ENCODE measurements at places on chromosomes 3 and 15.

- no peak for DNase-seq
These were observed 419 bp downstream of the FAM227B start for GRCh38 chr15:49620199-49620598.

- no peak for DNase-seq
These were observed 223.0 kb downstream of the SLCO3A1 start for GRCh38 chr15:92076541-92076940.

DNA sequence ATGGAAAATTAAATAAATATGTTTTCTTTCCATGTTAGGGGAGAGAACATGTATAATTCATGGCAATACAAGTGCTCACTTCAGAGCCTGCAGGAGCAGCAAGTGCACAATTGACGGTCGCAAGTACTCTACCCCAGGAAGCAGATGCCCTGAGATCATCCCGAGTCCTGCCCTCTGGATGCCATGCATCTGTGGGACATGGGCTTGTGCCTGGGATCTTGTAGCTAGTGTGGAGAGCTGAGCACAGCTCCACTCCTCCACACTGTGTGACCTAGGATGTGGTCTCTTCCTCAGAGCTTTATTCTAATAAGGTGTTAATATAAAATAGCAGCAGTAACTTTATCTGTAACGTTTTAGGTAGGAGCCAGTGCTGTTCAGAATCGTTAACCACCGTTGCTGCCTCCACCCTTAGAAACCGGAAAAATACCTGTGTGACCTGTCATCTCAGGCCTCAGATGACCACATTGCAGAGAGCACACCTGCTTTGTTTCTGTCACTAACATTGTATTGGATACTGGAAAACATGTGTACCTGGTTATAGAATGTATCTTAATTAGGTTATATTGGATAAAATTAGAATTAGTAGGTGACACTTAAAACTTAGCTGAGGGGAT lies 105.0 kb upstream of the GOLGA6L6 start:
- DNase-seq: no peak

GRCh38 chr3:62670351-62670750 lies 204.9 kb downstream of the CADPS start:
- no peak for DNase-seq

- no peak for DNase-seq
These were observed 1028.3 kb upstream of the NR2F2 start for GRCh38 chr15:95302206-95302605.

DNA sequence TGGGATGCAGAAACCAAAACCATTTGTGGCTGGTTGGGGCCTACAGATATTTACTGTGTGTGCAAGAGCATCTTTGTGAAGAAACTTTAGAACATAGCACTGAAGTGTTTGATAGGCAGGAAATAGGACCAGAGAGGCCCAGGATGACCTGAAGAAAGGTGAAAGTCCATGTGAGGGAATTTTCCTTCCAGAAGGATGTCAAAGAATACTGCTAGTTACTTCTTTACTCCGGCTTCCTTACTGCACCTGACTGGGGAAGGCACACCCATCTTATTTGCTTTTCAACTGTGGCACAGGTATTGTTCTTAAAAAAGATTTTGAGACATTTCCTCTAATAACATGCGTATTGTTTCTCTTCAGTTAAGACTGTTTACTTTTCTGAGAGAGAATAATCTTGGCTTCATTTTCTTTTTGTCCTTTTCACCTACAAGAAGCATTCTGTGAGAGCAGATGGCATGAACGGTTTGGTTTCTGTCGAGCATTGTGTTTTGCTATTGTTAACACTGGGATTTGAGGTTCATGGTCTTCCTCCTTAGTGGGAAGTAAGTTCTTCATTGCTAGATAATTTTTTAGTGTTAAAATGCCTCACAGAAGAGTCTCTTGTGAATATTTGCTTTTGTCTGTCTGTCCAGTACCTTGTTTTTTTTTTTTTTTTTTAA lies 71.5 kb downstream of the SLCO3A1 start:
- no peak for DNase-seq

DNA sequence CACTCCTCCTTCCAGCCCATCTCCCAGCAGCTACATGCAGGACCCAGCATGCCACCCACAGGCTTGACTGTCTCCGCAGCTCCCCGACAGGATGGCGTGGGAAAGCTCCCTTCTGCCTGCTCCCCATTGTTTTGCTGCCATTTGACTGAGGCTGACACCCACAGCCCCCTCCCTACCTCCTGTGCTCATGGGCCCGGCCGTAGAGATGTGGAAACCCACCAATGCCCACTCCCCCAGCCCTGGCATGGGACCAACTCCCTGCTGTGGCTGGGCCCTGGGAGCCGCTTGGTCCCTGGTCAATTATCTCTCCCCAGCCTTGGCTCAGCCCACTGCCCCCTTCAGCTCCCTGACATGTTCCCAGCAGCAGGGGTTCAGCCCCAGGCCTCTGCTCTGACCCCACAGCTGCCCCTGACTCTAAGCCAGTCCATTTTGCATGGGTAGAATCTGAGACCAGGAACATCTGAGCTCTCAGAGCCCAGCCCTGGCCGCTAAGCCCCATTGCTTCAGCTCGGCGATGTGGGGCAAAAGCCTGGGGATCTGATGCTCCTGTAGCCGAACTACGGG lies 8.2 kb downstream of the C3orf22 start:
- DNase-seq: peak; percentile 10
